ENCODE measurements at places on chromosomes 2 and 18. TPM values are rescaled to one million over a fixed set of nuclear protein-coding genes. Genes with fewer than 3 reads are reported as not detected.
A peak's percentile ranks its signal among the peaks of the same experiment; 100 is the strongest.

CD8B2 gene
- not detected for total RNA-seq

DNAH6 gene
- total RNA-seq: 0.15 TPM

SPHKAP gene
- not detected for total RNA-seq

RESP18 gene
- total RNA-seq: not detected

SH2D6 gene
- total RNA-seq: 0.37 TPM

ZNF396 gene
- total RNA-seq: 1.0 TPM

BMP10 gene
- total RNA-seq: not detected

METAP1D gene
- total RNA-seq: 20.7 TPM

COLEC12 gene
- total RNA-seq: not detected

LRRC30 gene
- not detected for total RNA-seq

PLGLB1 gene
- 12.2 TPM for total RNA-seq

ITM2C gene
- total RNA-seq: not detected

KYNU gene
- total RNA-seq: 0.75 TPM

GNAL gene
- not detected for total RNA-seq

AKAIN1 gene
- not detected for total RNA-seq

DNA sequence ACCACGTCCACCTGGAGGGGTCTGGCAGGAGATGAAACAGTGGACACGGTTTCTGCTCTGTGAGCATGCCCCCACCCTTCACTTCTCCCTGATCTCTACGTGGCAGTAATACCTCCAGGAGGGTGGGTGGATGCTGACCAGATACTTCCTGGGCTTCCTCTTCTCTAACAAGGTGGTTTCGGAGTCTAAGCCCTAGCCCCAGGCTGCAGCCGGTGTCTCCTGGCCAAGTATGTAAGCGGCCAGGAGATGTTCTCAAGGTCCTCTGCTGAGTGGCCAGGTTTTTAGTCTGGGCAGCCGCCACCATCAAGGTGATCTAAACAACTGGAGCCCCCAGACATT lies 101.8 kb upstream of the ASB18 start:
- DNase-seq: no peak

DNA sequence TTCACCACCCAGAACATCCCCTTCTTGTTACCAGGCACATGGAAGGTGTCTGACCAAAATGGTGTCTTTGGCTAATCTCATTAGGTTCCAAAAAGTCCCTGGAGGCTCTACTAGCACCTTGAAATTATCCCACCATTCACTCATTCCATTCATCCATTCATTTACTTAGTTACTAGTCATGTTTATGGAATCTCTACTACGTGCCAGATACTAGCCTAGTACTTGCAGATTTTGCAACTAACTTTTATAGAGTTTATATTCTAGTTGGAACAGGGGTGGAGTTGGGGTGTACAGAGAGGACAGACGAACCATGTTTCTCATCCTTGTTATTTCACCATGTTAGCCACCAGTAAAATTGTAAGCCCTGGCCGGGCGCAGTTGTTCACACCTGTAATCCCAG lies 4.0 kb upstream of the NOP58 start:
- peak; percentile 35 for DNase-seq

DNA sequence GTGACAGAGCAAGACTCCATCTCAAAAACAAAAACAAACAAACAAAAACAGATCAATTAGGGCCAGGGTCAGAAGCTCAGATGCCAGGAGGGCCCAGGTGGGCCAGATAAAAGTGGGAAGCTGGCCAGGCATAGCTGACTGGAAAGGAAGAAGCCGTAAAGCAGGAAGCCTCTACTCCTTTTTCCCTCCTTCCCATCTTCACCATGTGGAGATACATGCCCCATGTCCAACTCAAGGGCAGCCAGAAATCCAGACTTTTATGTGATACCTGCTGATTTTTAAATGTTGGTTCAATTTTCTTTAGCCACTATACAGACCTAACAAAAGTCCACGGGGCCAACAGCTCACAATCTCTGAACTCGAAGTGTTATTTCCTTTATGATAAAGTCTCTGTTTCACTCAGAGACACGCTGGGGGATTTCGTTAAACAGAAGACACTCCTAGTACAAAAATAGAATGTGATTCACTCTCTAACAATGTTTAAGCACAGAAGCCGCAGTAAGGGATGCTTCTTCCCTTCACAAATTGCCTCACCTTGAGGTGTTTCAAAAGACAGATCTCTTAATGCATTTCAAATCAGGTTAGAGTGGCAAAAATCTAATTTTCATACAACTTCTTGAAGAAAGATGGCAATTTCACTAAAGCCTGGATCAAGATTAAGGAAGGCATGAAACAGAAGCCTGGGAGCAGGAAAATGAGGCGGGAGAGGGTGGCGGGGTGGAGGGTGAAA lies 14.0 kb downstream of the TMEM247 start:
- DNase-seq: no peak

- DNase-seq: no peak
Measured at GRCh38 chr2:9318461-9319337, 104.6 kb downstream of the ITGB1BP1 start.

DNA sequence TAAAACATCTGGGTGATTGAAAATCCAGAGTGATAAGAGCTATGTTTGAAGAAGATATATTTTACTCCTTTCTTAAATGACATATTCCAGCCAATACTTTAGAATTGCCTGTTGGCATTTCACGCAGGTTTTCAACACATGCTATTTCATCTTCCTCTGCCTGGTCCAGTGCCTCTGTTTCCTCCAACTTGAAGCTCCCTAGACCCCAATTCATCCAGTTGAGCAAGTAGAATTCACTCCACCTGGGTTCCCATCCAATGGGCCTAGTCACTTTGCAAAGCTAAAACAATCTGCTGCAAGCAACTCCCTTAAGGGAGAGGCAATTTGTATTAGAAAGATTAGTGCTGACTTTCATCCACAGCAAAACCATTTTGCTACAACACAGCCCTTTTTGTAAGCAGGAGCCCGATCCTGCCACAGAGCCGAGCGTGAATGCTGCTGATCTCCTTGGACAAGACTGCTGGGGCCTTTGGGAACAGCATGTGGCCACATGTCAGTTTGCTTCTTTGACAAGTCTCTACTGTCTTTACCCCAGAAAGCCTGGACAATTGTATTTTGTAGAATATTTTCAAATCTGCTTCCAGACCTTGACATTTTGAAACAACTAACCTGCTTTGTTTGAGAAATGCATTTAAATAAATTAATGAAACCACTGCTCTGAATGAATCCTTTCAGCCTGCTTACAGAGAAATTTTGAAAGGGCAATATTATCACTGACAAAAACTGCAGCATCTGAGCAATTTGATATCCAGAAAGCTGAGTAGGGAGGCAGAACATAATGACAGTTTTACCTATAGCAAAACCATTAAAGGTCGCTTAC lies 259.1 kb downstream of the TDRD15 start:
- DNase-seq: no peak

GRCh38 chr18:36149514-36150289 lies 20.0 kb downstream of the ELP2 start:
- DNase-seq: peak; percentile 89

DNA sequence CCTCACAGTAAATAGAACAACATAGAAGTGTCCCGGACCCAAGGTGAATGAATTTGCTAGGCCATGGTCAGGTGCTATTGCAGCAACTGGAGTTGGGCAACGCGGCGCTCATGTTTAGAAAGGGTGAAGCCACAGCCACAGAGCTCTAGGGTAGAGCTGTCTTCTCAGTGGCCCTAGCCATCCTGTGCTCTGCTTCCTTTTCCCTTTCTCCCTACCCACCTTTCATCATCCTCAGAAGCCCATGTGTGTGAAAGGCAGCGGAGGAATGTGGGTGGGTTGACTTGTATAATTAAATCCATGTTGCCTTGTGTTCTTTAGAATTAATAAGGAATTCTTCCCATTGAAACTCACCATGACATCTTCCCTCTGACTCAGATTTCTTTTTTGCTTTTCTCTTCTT lies 336.7 kb downstream of the OSR1 start:
- DNase-seq: no peak

DNA sequence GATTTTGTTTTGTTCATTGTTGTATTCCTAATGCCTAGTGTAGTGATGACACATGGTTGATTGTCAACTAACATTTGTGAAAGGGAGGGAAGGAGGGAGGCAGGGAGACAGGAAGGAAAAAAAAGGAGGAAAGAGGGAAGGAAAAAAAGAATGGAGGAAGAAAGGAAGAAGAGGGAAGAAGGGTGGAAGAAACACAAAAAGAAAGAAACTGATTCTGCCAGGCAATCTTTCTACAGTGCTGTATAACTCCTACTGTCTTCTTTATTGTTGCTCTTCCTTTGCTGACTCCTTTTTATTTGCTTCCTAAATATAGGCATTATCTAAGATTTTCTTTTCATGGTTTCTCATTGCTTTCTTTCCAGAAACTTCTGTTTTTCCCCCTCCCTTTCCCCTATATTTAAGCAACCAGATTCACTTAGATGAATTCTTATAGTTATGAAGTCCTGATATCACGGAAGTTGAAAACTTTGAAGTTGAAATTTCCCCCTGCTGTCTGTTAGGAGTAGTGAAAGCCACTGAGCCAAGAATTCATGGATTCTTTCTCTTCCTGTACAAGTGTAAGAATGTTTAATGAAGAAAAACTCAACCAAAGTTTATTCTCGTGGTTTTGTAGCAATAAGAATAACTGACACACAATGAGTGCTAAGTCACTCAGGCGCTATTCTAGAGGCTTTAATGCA lies 305.1 kb upstream of the FSHR start:
- DNase-seq: no peak

DNA sequence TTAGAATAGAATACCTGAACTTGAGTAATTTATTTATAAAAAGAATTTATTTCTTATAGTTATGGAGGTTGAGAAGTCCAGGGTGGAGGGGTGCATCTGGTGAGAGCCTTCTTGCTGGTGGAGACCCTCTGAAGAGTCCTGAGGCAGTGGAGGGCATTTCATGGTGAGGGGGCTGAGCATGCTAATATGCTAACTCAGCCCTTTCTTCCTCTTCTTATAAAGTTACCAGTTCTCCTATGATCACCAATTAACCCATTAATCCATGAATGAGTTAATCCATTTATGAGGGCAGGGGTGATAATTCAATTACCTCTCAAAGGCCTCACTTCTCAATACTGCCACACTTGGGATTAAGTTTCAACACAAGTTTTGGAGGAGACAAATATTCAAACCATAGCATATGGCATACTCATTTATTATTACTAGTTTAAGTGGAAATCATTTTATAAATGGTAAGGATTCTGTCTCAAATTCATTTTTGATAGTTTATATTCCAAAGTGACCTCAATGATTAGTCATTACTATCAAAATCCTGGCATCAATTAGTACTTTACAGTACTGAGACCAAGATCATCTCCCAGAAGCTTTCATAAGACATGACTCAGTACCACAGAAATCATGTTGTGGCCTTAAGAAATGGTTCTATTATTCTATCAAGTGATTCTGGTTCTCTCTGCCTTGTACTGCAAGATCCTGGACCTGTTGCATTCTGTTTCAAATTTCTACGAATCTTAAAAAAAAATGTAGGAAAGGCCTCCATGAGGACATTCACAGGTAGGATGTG lies 5.5 kb downstream of the ZNF396 start:
- peak; percentile 21 for DNase-seq

DNA sequence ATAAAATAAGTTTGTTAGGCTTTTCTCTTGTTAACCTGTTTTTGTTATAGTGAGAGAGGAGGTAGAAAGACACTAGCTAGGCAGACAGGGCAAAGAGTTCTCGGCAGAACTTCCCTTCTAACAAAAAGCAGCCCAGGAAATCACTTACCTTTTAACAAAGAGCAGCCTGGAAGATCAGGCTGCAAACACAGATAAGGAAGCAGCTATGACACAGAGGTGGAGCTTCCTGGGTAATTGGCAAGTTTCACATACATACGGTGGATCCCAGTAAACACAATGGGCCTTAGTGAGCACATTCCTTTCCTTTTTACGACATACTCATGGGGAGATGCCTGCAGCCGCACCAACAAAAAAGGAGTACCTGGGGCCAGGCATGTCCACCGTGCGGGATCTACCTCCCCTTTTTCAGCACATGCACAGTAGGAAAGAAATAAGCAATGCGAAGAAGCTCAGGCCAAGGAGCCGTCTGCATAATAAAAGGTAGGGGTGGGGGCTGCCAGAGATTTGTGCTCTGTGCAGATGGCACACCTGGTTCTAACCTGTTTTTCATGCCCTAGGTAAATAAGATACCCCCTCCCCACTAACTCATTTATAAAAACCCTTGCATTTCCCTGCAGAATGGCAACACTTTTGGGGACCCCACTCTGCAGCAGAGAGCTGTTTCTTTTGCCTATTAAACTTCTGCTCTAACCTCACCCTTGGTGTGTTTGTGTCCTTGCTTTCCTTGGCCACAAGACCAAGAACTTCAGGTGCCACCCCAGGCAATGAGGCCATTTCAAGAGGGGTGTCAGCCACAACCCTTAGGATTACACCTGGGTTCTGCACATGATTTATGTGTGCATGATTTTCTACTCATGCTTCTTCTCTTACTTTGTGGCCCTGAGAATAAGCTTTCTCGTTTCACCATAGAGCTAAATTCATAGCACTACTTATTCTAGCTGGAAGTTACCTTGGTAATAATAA lies 26.5 kb downstream of the MDH1 start:
- DNase-seq: no peak

DNA sequence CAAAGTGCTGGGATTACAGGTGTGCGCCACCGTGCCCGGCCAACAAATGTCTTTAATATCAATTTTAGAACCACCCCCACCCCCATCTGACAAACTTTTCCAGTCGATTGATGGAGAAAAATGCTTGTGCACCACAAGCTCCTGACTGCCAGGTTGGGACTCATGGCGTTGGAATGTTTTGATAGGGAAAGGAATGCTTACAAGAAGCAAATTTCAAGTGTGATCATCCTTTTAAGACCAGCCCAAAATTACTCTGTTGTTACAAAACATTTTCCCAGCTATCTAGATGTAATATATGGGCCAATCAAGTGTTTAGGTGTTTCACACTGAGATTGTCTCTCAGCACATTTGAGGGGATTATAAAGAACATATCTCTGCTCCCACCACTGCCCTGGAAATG lies 45.2 kb downstream of the UBXN4 start:
- DNase-seq: no peak

DNA sequence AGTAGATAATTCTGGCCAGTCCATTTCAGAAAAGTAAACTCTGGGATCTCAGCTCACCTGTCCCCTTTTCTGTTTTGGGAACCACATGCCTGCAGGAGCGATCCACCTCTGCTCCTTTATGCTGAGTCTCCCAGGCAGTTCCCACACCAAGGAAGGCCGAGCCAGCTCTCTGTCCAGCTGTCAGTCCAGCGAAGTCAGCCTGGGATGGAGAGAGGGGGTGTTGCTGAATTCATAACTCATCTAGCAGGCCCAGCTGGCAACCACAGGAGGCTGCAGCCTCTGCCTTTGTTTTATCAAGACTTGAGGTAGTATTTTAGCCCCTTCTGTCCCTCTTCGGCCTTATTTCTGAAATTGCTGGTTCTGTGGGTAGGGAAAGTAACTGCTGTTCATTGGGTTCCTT lies 209.9 kb downstream of the ARL4C start:
- DNase-seq: no peak

- DNase-seq: no peak
Measured at GRCh38 chr2:98917031-98917471, 19.0 kb downstream of the CRACDL start.

All from Karpas-422 (cell line).